ENCODE measurements at places on chromosomes 5 and 9.
A peak's percentile ranks its signal among the peaks of the same experiment; 100 is the strongest.

- no peak for DNase-seq
These were observed 103.0 kb downstream of the PCSK5 start for GRCh38 chr9:75993434-75993833.

- DNase-seq = no peak
These were observed 454 bp downstream of the NELFB start for GRCh38 chr9:137255448-137256114.

DNA sequence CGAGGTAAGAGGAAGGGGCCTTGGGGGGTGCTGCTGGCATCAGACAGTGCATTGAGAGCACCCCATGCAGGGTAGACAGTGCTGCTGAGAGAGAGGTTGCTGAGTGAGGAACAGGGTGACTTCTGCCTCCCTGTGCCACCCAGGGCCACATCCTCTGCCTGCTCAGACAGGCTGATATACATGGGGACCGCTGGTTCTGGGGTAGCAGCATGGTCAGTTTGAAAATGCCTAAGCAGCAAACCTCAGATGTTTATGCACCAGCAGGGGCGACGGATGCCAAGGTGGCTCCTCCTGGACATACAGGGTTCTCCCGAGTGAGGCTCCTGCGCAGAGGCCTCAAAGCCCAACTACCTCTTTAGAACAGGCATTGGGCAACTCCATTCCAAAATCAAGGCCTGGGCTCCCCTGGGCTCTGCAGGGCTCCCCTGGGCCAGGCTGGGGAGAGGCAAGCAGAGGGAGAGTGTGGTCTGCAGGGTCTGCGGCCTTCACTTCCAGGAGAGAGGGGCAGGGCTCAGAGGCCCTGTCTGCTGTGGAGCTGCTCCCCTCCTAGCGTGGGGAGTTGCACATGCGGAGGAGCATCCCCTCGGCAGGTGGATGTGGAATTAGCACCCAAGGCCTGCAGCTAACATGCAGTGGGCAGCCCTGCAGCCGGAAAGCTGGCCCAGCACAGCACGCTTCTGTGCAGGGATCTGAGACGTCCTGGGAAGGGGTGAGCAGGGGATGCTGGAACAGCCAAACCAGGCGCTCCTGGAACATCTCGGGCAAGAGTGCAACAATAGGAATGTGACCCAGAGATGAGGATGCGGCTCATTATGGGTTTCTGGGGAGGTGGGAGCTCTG is 46.5 kb downstream of the IRX2 start:
- DNase-seq = no peak

DNA sequence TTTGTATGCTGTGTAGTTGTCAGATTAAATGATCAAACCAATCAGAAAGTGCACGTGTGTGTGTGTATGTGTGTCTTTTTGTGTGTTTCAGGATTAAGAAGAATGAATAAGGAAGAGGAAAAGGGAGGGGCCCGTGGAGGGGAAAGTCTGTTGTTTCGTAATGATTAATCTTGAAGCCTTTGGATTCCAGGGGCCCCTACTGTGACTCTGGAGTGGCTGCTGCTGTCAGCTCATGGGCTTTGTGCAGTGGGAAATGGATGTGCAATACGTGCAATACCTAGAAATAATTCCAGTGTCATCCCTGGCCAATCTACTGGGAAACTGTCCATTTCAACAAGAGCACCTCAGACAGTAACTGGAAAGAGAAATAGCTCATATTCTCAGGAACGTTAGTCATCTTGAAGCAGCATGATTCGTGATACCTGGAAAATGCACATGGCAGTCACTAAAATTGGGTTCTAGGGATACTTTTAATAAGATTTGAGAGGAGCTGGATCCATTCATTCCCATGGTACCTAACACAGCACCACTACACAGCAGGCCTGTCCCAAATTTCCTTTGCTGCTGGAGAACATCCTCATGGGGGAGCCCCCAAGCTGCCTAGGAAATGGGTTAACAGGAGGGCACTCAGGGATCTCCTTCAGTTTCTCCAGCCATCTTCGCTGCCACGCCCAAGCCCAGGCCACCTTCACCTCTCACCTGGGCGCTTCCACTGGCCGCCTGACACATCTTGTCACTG is 186.3 kb downstream of the NR3C1 start:
- no peak for DNase-seq

- DNase-seq = peak; percentile 48
These were observed 86.0 kb upstream of the SLC30A5 start for GRCh38 chr5:69007726-69008368.

DNA sequence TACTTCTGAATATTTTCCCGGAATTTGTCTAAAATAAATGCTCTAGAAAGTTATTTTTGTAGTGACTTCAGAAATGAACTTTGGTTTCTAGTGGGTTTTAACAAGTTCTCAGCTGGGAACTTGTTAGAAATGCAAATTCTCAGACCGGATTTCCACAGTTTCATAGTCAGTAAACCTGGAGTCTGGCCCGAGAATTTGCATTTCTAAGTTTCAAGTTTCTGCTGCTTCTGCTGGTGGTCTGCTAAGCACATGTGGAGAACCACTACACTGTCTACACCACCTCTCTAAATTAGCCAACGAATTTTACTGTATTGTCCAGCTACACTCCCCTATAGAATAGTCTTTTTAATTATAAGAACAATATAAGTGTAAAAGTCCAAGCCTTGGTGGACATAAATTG is 208.0 kb downstream of the CHSY3 start:
- no peak for DNase-seq

DNA sequence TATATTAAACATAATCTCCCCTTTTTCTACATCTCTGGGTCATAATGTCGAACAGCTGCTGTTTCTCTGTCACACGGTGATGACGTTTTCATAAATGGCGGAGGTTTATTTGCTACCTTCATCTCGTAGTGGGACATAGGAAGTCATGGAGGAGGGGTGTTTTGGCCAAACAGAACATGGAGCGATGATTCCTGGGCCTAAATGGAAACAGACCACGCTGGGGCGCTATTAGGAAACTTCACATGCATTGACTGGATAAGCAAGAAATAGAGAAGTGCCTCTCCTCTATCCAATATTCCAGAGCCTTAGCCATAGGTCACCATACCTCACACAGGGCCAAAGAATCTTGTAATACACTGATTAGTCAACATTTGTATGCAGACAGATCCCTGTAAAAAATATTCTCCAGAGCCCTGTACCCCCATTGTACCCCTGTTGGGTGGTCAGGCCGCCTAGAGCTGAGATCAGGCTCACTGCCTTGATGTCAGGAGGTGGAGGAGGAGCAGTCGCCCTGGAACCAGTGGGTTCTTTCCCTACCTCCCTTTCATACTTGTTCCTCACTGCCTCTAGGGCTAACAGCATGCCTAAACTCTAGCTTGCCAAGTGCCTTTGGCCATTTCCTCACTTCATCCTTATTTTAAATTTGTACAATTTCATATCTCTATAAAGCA is 77.8 kb upstream of the SPIN1 start:
- no peak for DNase-seq

DNA sequence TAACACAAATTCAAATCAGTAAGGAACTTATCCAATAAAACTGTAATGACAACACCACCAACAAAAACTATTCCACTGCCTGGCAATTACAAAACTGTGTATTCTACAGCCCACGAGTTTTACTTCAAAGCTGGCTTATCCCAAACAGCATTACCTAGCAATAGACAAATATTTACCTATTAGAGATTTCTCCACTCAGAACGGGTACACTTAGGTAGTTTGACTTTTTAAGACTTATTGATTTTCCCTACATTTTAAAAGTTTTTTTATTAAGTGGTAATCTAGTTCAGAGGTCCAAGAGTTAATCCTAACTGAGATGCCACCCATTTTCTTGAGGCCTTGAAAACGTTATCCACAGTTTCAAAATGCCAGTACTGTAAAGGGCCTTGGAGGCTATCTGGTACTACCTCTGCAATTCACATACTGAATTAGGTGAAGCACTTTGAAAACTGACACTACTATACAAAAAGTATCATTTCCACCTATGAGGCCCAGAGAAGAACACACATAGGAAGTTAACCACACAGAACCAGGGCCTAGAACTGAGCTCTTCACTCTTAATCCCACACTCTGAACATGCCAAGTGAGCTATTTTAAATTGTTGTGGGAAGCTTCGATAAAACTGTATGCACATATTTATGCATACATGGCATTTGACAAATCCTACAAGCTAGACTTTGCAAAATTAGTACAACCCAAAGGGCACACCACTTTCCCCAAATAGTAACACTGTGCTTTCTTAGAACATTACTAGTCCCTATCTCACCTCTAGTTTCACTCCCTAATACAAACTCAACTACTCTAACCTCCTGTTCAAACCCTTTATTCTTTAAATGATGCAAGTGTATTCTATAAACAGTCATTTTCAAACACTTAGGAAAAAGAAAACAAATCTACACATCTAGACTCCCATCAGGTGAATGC is 2.1 kb downstream of the NADK2 start:
- no peak for DNase-seq

GRCh38 chr5:116650544-116650943 is 75.9 kb upstream of the SEMA6A start:
- DNase-seq = no peak
